ENCODE measurements at places on chromosomes 12 and 14.

- DNase-seq, result peak; percentile 32
These were observed 37.5 kb downstream of the ZFC3H1 start for GRCh38 chr12:71626098-71626497.

DNA sequence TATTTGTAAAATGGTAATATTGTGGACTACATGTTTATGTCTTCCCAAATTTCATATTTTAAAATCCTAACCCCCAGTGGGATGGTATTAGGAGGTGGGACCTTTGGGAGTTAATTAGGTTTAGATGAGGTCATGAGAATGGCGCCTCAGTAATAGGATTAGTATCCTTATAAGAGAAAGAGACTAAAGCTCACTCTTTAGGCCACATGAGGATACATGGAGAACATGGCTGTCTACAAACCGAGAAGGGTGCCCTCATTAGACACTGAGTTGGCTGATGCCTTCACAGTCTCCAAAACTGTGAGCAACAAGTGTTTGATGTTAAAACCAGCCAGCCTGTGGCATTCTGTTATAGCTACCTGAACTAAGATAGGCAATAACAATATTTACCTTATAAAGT, 58.3 kb upstream of the OTOGL start:
- DNase-seq, result no peak

DNA sequence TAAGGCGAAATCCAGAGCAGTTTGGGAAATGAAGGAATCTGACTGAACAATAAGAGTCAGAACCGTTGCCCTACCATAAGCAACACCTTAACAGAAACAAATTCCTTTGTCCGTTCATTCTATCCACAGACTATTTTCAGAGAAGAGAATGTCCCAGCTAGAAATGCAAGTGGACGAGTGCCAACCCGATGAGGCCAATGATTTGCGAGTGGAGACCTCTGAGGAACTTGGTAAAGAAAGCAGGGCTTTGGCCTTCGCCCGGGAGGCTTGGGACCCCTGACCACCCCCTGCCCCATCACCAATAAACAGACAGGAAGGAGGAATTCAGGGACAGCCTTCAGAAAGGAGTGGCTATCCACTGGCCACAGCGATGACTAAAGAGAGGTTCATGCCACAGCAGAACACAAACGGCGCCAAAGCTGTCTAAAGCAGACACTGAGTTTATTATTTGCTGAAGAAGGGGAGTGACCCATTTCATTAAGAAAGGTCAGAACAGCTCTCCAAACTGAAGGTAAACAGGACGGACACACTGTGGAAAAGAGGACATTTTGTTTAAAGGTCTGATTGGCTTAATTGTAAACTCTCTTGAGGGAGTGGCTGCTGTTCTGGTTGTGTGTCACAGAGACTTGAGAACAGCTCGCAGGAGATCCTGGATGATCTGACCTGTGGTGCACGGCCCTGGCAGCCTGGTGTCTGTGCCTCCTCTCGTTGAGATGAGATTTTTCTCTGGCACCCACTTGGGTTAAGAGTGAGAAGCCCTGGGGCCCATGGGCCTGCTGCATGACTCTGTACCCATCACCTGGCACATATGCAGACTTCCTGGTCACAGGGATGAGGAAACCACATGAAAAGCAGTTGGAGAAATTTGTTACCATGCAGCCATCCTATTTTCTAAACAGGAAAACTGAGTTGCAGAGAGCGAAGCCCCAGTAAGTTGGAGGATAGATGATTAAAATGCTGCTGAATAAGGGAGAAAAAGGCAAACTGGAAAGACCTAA, 142.0 kb upstream of the PZP start:
- no peak for DNase-seq

GRCh38 chr14:105241641-105242040, 6.7 kb upstream of the BTBD6 start:
- DNase-seq, result no peak

DNA sequence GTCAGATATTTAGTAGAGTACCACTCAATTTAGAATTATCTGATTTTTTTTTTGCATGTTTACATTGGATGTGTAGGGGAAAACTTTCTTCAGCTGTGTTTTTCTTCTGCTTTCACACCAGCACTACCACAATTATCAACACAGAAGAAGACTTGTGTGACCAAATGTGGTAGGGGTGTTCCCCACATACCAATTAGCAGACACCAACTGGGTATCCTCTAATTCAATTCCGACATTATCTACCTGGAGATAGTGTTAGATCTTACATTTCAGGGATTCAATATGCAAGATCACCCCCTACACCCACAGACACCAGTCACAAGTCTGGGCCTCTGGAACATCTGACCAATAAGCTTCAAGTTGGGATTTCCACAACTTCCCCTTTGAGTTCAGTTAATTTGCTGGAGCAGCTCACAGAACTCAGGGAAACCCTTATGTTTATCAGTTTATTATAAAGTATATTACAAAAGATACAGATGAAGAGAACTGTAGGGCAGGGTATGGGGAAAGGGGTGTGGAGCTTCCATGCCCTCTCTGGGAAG, 4.1 kb upstream of the KLRG1 start:
- DNase-seq, result peak; percentile 75

GRCh38 chr12:124745891-124746570, 117.6 kb downstream of the SCARB1 start:
- DNase-seq, result peak; percentile 70

DNA sequence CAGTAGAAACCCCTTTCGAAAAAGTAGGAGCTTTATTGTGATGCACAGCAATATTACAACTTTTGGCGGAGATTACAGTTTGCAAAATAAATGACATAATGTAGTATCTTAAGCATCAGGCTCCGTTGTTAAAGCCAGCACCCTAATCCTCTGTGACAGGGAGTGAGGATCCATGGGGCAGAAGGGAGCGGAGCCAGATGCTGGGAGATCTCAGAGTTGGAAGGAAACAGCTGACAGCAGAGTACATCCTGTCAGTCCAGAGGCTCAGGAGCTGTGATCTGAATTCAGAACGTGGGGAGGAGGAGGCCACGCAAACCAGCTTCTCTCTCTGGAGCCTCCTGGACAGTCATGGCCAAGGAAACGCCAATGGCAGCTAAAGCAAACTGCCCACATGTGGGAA, 55.7 kb downstream of the TMTC1 start:
- no peak for DNase-seq

- no peak for DNase-seq
These were observed 48.7 kb upstream of the NAV3 start for GRCh38 chr12:77782034-77782433.

DNA sequence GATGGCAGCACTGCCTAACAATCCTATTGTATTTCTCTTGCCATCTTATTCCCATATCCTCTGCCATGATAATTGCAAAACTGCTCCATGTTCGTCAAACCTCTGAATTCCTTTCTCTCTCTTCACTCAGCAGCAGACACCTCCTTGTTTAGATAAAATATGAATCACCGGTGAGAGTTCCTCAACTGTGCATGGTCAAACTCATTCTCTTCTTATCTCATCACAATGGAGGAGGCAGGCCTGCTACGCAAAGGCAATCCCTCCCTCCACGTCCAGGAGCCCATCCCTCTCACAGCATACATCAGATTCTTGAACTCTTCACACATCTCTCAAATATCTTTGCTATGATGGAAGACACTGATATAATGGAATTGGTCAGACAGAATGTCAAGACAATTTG, 90.1 kb upstream of the DAAM1 start:
- no peak for DNase-seq

DNA sequence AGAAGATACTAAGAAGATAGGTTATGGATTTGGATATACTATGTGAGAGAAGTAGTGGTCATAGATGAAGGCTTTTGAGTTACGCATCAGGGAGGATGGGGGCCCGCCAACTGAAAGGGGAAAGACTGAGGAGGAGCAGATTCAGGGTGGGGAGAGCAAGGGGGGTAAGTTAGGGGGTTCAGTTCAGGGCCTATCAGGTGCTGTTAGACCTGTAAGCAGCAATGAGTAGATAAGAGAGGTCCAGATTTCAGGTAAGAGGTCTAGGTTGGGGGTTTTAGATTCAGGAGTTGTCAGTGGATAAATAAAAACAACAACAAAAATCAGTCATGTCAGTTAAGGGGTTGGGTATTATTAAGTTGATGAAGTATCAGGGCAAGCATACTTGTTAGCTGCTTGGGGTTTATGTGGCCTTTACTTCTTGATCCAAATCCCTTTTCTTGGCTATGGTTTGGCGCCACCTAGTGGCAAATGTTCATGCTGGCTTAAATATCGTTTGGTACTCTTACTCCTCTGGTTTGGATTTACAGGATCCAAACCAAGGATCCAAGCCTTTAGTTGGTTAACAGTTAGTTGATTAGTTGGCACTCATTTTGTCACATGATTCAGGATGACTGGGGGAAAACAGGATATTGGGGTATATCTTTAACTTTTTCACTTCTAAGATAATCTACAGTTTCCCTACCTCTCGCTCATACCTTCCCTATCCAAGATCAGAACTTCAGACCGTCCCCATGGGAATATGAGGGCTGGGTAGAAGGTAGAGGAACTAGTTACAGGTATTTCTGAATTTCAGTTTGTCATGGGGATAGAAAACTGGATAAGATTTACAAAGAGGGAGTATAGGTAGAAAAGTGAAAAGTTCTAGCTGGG, 65.1 kb downstream of the PCNX1 start:
- DNase-seq, result peak; percentile 97

DNA sequence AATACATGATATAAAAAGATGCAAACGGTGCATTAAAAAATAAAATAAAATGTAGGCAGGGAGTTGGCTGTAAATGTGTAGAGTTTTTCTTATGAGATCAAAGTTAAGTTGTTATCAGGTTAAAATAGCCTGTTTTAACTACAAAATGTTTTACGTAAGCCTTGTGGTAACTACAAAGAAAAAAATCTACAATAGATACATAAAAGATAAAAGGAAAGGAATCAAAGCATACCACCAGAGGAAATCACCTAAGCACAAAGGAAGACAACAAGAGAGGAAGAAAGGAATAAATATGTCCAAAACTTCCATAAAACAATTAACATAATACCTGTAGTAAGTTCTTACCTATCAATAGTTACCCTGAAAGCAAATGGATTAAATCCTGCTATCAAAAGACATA, 12.2 kb downstream of the NELL2 start:
- DNase-seq, result no peak

DNA sequence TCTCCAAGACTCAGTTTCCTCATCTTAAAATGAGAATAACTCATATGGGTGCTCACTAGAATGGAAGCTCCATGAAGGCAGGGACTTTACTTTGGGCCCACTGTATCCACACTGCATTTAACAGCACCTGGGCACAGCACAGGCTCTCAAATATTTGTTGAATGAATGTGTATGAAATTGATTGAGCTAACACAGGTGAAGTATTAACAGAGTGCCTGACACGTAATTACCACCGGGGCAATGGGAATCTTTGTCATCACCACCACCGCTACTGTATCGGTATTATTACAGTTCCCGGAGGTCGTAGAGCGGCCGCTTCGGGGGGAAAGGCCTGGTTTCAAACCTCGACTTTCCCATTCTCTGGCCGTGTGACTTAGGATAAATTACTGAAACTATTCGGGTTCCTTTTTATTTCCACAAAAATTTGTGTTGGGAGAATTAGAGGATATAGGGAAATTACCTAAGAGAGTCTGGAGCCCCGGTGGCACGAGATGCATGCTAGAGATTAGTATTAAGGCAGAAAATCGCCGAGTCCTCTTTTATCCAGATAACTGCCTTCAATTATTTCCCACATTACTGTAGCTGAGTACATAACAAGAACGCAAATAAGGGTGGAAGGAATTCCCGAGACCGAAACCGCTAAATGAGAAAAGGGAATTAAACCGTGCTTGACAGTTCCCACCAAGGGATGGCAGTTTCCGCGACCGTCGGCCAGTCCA, 1.0 kb upstream of the RIC8B start:
- no peak for DNase-seq
